ENCODE measurements at places on chromosomes 11 and 22. TPM values are rescaled to one million over a fixed set of nuclear protein-coding genes. Genes with fewer than 3 reads are reported as not detected.
A peak's percentile ranks its signal among the peaks of the same experiment; 100 is the strongest.

The DEUP1 gene
- total RNA-seq, result not detected

The BARX2 gene
- not detected for total RNA-seq

The CATSPER1 gene
- not detected for total RNA-seq

The LRRC74B gene
- total RNA-seq, result not detected

GRCh38 chr22:33049119-33049729, 9.0 kb downstream of the SYN3 start:
- DNase-seq, result peak; percentile 24
- no peaks in the 10 kb centered on the region for H3K36me3 ChIP-seq
- H3K27ac ChIP-seq, result no peak overlapping the region

DNA sequence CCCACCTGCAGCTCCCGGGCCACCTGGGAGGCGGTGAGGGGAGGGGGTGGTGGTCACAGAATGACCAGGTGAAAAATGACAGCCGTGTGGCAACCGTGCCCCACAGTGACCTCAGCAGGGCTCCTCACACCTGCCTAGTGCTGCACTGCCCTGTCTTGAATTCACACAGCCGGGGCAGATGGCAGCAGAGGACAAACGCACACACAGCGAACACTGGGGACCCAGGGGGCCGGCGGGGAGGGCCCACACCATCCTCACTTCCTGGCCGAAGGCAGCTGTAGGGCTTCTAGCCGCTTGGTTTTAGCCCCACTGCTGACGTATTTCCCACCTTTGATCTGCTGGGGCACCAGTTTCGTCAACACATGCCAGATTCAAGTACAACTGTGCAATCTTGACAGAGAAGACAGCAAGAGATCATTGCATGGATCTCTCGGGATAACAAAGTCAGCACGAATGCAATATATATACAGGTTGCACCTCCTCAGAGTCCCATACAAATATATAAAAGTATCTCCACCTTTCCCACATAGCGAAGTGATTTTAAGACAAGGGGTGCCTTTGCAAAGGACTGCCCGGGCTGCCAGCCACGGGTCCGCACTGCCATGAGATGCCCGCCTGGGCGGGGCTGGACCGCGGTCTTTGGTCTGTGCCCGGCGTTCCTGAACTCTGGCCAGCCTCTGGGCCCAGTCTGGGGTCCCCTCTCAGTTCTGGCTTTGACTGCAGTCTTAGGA, 26.9 kb downstream of the TRMU start:
- H3K4me1 ChIP-seq, result peaks cover 5% of the 10 kb centered on the region
- H3K27me3 ChIP-seq, result no peaks in the 10 kb centered on the region
- H3K4me3 ChIP-seq, result no peak overlapping the region
- H3K36me3 ChIP-seq, result no peaks in the 10 kb centered on the region

GRCh38 chr11:59171508-59172322, at the start of gene DTX4:
Gene DTX4, plus strand, starts transcription at chr11:59172132. Its CDS starts 464 bp downstream, at chr11:59172596.
- H3K36me3 ChIP-seq, result no peaks in the 10 kb centered on the region
- DNase-seq, result peak; percentile 85
- H3K27ac ChIP-seq, result no peak within 1 kb of the TSS
- peak within 1 kb of the TSS; percentile 73 for H3K4me3 ChIP-seq
- peaks cover 18% of the 10 kb centered on the region for H3K4me1 ChIP-seq
- H3K27me3 ChIP-seq, result no peaks in the 10 kb centered on the region

DNA sequence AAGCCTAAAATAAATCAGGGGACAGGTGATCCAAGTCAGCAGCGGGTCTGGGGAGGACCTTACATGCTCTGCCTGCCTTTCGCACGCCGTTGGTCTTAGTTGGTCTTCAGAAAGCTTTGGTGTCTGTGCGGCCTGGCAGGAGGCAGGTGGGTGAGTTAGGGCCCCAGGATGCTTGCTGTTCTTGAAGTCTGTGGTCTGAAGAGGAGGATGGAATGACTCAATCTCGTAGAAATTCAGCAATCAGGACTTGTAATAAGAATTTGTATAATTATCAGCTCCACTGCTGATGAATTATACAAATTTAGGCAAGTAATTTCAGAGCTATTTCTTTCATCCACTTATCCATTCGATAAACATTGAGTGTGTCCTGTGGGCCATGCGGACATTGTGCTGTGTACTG, 138.5 kb downstream of the FEZ1 start:
- no peak for DNase-seq
- H3K4me3 ChIP-seq, result no peak overlapping the region
- no peaks in the 10 kb centered on the region for H3K36me3 ChIP-seq

DNA sequence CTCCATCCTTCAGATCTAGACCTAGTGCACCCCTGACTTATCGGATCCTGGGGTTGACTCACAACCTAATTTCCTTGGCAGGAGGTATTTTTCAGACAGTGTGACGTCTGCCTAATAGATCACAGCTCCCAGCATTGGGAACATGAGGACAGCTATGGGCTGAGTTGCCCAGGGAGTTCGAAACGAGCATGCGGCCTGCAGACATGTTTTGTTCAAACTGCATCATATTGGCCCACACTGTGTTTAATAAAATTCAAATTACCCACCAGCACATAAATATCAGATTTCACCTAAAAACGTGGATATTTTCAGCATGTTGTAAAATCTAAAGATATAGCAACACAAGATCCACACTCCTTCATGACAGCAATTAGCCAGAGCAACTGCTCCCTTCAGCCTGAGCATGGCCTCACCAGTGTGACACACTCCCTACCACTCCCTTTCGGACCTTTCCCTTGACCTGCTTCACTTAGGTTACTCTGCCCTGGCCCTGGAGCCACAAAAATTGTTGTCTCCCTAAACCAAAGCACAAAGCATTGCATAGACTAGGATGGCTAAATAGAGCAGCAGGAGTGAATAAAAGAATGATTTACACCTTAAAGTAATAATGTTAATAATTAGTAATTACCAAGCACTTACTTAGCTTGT, 53.6 kb upstream of the USP47 start:
- no peak overlapping the region for H3K4me3 ChIP-seq
- H3K36me3 ChIP-seq, result no peaks in the 10 kb centered on the region
- no peak for DNase-seq

DNA sequence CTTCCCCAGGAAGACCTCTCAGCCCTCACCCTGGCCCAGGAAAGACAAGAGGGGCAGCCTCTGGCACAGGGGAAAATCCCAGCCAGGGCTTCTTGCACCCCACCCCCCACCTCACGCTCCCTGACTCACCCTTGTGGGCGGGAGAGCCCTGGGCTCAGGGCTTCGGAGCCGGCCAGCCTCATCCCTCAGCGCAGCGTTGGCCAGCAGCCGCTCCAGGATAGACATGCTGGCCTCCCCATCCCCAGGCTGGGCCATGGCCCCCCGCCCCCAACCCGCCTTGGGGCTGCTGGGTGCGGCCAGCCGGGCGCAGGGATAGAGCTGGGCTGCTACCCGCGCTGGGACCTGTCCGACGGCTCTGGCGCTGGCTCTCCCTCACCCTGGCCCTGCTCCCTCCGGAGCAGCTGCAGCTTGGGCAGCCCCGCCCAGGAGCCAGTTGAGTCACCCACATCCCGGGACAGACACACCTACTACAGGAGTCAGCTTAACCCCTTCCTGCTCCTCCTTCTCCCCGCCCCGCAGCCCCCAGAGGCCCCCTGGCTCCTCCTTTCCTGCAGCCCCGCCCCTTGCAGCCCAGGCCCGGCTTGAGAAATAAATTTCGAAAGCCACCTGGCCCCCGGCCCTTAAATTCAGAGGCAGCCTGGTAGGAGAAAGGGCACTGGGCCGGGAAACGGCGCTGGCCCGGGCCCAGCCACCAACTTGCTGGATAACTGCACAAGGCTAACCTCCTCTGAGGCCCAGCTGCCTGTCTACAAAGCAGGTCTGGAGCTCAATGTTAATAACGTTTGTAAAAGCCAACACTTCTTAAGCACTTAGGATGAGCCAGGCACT, 13.4 kb downstream of the TNKS1BP1 start:
- peaks cover 18% of the 10 kb centered on the region for H3K4me1 ChIP-seq
- H3K27ac ChIP-seq, result no peak overlapping the region
- peak; percentile 37 for DNase-seq
- no peaks in the 10 kb centered on the region for H3K27me3 ChIP-seq
- H3K4me3 ChIP-seq, result peak overlapping the region; percentile 29
- H3K36me3 ChIP-seq, result peaks cover 7% of the 10 kb centered on the region

- no peak for DNase-seq
- H3K27me3 ChIP-seq, result no peaks in the 10 kb centered on the region
- H3K36me3 ChIP-seq, result no peaks in the 10 kb centered on the region
- no peaks in the 10 kb centered on the region for H3K4me1 ChIP-seq
- H3K27ac ChIP-seq, result no peak overlapping the region
Observed at GRCh38 chr22:26893173-26894110, 236.1 kb downstream of the MIAT start.

- no peak overlapping the region for H3K4me3 ChIP-seq
- DNase-seq, result no peak
- no peaks in the 10 kb centered on the region for H3K4me1 ChIP-seq
- no peaks in the 10 kb centered on the region for H3K27me3 ChIP-seq
Observed at GRCh38 chr11:131447277-131447815, 76.9 kb downstream of the NTM start.

Measured in CD4-positive, alpha-beta T cell (primary cell).